ENCODE measurements at places on chromosomes 7 and 10.

DNA sequence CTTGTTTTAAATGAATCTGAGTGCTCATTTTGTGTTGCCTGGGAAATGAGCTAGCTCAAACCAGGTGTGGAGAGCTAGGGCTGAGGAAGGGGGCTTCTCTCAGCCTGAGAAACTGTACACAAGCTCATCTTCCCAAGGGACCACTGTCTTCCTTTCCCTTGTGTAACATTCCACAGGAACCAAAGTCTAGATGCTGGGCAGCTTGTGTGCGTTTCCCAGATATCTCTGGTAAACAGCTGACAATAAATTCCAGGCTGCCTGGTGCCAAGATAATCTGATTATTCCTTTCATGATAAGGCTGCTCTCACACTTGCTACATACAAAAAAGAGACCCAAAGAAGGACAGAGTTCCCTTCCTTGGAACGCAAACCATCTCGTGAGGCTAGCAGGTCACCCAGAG, 33.1 kb upstream of the MKLN1 start:
- DNase-seq: no peak

- no peak for DNase-seq
These were observed 186.8 kb downstream of the COBL start for GRCh38 chr7:51129527-51130472.

- no peak for DNase-seq
These were observed 3.6 kb downstream of the OR2F2 start for GRCh38 chr7:143938379-143939243.

- no peak for DNase-seq
These were observed 176.0 kb downstream of the SKAP2 start for GRCh38 chr7:26688388-26688787.

DNA sequence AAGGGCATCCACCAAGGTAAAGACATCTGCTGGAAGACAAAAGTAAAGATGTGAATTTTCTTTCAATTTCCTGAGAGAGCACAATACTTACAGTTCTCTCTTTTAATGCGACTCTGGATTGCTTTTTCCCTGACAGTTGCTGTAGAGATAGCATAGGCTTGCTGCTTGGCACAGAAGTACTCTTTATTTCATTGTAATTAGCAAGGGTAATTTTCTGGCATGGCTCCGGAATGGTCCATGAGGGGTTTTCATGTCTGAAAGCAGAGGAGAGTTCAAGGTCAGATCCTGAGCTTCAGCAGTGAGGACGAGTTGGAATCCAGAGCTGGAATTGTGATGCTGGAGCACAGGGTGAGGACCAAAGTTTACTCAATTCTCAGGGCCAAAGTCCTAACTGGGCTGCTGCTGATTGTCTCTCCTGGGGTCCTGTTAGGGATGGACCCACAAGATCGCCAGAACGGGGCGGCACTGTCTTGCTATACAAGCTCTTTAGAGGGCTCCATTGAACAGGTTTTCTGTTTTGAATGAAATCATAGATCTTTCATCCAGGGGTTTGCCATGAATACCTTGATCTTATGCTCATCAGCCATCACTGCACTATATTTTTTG, 190.0 kb upstream of the MKI67 start:
- DNase-seq: no peak

DNA sequence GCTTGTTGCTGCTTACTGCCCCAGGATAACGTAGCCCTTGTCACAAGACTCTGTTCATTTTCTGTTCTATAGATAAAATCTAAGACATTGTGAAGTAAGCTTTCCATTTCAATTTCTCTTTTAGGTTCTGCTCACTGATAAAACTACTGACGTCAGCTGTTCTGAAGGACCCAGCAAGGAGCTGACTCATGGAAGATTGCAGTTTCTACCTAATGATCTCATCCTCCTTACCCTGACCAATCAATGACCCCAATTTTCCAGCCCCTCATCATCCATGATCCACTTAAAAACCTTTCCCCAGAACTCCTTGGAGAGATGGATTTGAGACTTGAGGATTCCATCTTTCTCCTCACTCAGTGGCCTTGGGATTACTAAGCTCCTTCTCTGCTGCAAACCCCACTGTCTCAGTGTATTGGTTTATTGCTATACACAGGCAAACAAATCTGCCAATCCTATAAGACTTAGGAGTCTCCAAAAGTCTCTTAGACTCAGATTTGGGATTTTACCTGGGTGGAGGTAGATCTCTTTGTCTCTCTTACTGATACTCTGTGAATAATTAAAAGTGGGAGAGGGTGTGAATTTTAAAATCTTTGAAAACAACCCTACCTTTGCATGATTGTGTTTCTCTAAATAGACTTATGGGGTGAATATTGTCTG, 109.2 kb upstream of the TRIM24 start:
- DNase-seq: no peak

GRCh38 chr7:158868764-158869410, 12.5 kb downstream of the DYNC2I1 start:
- no peak for DNase-seq

DNA sequence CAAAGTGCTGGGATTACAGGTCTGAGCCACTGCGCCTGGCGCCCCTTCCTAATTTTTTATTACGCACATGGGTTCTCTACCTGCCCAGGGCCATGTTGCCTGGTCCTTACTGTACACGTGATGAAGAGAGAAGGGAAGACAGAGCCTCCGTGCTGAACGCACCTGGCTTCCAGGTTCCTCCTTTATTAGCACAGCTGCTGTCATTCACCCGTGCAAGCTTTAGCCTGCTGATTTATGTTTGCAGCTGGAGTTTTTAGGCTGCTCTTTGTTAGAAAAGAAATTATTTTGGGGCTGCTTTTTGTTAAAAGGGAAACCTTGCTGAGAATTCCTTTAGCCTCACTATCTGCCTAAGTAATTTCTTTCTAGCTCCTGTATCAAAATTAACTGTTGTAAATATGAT, 417.0 kb downstream of the CALN1 start:
- no peak for DNase-seq

DNA sequence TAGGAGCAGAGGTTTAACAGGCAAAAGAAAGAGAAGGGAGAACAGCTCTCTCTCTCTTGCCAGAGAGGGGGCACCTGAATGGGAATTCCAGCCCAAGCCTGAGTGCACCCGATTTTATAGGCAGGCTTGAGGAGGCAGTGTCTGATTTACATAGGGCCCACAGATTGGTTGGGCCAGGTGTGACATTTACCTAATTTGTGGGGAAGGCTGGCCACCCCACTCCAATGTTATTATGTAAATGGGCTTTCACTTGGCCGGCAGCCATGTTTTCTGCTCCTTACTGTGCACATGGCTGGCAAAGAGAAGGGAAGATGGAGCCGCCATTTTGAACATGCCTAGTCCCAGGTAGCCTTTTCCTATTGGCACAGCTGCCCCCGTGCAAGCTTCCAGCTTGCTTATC, 735.5 kb upstream of the AUTS2 start:
- no peak for DNase-seq

- no peak for DNase-seq
These were observed 16.4 kb upstream of the FERD3L start for GRCh38 chr7:19161671-19162070.

DNA sequence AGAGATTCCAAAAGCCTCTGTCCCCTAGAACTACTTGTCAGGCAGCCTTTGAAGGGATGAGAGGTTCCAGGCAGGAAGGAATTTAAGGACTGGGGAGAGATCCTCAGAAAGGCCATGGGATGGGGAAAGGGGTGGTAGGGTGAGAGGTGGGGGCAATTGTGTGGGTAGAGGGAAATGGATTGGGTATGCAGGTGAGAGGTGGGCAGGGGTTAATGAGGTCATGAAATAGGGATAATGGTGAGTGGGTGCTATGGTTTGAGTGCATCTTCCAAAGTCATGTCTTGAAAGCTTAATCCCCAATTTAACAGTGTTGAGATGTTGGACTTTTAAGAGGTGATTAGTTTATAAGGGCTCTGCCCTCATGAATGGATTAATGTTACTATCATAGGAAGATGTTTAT, 383.5 kb downstream of the PLXNA4 start:
- DNase-seq: no peak

- DNase-seq: no peak
These were observed 689 bp downstream of the PLCE1 start for GRCh38 chr10:93994438-93994801.

All from esophagus squamous epithelium (tissue), 5 donors.